ENCODE measurements at places on chromosomes 5 and 9. TPM values are rescaled to one million over a fixed set of nuclear protein-coding genes. Genes with fewer than 3 reads are reported as not detected.

The AGXT2 gene
- total RNA-seq, result not detected

The TSSK1B gene
- total RNA-seq, result not detected

- no peak for DNase-seq
These were observed 4.3 kb downstream of the ANP32B start for GRCh38 chr9:97987487-97987886.

DNA sequence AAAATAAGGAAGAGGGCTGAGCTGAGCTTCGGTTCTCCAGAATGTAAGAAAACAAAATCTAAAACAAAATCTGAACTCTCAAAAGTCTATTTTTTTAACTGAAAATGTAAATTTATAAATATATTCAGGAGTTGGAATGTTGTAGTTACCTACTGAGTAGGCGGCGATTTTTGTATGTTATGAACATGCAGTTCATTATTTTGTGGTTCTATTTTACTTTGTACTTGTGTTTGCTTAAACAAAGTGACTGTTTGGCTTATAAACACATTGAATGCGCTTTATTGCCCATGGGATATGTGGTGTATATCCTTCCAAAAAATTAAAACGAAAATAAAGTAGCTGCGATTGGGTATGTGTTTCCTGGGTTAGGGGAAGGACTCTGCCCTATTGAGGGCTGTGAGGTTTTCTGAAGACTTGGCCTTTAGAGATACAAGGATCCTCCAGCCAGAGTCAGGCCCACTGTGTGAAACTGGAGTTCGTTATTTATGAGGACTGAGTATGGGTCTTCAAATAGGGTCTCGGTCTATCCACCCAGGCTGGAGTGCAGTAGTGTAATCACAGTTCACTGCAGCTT, 3.8 kb downstream of the EGR1 start:
- DNase-seq, result no peak

- no peak for DNase-seq
These were observed 32.3 kb downstream of the CARTPT start for GRCh38 chr5:71751422-71751821.

Measured in SK-MEL-5 (cell line).